HS-5 (cell line): ENCODE measurements at places on chromosomes 7 and 10.

DNA sequence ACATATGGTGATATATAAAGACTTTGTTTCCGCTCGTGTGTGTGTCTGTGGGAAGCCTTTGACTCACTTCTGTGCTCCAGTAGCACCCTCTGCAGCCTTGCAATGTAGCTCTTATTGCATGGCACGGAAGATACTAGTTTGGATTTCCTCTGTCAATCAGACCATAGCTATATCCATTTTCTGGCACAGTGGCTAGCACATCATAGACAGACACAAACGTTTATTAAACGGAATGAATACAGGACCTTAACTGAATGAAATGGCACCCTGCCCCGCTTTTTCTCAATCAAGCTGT lies 124.0 kb upstream of the PTPN20 start:
- DNase-seq = no peak

DNA sequence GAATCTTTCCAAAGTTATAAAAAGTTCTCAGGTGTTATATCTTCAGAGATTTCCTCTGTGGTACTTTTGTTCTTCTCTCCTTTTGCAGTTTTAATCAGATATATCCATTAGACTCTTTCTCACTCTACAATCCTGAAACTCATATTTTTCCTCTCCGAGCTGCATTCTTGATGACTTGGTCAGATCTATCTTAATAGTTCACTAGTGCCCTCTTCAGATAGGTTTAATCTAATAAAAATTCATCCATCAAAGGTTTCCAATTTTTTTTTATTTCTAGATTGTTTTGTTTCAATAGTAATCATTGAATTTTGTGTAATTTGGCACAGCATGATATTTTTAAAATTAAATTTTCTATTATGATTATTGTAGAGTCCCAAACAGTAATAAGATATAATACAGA lies 21.8 kb upstream of the DGKB start:
- peak; percentile 18 for DNase-seq

DNA sequence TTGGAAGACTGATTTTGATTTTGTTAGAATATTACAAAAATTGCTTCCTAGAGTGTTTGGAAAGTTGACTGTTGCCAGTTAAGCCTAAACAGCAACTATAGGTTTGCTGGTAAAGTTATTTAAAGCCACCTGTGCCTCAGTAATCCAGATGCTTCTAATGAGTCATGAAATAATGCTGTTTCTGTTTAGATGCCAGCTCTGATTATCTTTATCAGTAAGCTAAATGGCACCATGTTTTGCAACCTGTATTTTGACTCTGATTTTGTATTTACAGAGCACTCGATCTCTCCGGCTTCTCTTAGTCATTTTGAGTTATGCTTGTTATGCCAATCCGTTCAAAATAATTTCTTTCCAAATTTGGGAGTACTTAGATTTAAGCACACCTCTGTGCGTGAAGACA lies 366.1 kb downstream of the EXOC4 start:
- DNase-seq = no peak

GRCh38 chr7:101816595-101817470 lies 593 bp upstream of the CUX1 start:
- DNase-seq = no peak

DNA sequence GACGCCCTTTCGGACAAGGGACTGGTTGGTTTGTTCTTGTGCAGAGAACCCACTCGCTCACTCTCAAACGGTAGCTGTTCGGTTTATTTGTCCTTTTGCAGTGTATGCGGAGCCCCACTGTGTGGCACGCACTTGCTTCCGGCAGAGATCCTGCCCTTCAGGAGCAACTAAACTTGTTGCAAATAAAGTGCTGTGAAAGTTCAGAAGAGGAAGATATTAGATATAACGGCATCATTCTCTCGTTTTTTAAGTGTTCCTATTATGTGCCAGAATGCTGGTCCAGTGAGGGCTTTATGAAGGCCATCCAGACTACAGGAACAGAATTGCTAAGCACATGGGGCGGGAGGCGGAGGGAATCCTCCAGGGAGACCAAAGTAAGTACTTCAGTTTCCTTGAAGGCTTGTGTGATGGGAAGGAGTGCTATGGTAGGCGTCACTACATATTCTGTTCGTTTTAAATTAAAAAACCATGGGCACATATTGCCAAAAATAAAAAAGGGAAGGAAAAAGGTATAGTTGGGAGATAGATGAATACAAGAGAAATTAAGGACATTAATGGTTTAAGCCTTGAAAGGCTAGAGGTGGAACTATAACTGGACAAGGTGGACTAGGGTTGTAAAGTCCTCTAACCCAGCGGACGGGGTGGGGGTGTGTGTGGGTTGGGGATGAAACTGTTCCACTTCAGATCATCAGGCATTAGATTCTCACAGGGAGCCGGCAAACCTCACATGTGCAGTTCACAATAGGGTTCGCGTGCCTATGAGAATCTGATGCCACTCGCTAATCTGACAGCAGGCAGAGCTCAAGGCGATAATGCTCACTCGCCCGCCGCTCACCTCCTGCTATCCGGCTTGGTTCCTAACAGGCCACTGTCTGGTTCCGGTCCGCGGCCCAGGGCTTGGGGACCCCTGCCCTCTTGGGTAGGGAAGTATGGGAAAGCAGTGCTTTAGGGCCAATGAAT lies 704 bp upstream of the ERLIN1 start:
- DNase-seq = no peak

DNA sequence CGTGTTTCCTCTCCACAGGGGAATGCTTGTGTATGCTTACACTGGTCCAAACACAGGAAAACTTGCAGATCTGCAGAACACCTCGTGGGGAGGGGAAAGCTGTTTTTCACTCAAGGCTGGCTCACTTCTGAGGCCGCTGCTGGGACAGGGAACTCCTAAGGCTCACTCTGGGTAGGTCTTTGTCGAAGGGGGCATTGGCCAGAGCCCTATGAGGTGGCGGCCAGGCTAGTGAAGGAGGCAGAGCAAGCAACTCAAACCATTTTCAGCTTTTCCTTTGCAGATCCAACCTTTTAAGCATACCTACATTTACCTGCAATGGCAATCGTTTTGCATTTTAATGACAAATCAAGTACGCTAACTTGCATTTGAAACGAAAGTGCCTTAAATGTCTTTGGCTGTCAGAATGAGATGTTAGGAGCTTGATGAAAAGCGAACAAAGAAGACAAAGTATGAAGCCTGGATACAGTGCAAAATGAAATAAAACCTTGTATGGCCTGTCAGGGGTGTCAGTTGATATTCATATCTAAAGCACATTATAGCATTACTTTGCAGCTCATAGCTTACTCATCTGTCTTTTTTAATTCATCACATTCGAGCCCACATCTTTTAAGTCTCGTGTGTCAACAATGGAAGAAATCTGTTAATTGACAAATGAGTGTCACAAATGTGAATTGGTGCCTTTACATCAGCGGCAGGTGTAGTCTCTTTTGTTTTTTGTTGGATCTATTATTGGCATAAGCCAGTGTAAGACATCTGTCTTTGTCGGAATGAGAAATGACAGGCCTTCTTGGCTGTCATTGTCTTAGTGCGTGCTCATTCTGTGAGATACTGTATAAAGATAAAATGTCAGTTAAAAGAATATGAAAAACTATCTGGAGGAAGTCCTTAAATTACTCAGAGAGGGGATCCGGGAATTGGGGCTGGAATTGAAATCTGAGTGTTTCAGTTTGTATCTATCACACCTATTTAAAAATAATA lies 30.5 kb downstream of the LRMDA start:
- DNase-seq = no peak

- no peak for DNase-seq
Measured at GRCh38 chr10:49465736-49466135, 69.8 kb upstream of the DRGX start.

DNA sequence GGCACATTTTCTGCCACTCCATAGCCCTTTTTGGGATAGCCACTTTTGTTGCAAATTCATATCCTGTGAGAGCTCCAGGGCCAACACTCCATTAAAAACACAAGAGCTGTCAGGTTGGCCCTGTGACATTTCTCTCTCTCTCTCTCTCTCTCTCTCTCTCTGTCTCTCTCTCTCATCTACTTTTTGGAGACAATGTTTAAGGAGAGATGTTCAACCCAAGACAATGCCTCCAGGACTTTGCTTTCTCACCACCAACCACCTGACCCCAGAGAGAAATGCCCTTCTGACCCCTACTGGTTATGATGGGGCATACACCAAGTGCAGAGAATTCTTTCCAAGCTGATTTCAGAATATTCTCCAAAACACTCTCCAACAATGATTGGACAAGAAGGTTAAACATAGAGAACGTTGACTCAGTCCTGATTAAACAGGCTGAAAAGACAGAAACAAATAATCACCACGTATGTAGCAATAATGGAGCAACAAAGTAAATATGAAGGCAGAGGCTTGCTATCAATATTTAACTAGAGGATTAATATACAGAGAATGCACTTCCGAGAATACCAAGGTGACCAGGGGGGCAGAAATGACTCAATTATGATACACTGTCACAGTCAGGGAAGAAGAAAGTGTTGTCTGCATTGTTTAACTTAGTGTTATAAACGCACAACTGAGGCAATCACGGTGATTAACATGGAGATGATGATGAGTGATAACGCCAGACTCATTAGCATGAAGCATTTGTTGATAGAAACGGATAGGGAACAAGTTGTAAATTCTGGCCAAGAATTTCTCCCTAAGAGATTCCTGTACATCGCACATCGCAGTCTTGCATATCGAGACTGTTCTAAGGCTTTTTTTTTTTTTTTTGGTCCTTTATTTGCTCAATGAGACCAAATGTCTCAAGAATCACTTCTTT lies 178.5 kb downstream of the NRP1 start:
- no peak for DNase-seq

GRCh38 chr10:103481974-103482531 lies 3.0 kb upstream of the CALHM3 start:
- peak; percentile 25 for DNase-seq

DNA sequence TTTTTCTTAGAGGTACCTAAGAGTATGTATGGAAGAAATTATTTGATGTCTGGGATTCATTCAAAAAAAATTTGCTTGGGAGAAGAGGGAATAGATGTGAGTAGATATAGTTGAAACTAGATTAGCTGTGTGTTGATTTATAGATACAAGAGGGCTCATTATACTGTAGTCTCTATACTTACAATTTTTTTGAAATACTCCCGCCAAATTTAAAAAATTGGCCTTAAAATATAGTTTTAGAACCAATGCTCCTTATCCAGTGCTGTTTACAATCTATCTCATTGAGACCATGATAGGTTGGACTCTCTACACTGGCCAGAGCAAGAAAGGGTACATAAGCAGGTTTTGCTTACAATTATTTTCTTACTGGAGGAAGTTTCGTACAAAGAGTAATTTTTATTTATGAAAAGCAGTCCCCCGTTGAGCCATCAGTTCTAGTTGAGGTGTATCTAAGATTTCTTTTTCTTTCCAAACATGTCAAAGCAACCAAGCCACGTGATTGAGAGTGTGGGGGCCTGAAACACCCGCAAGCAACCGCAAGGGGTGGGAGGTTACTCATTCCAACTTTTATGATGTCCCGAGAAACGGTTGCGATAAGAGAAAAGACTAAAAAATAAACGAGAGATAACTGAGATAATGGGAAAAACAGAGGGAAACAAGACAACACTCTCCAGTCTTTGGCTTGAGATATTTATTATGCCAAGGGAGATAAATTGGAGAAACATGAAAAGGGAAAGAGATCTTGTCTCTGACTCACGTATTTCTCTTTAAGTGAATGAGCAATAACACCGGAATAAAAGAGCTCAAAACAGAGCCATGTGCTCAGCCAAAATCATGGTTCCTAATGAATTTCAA lies 729.2 kb downstream of the LRMDA start:
- no peak for DNase-seq

DNA sequence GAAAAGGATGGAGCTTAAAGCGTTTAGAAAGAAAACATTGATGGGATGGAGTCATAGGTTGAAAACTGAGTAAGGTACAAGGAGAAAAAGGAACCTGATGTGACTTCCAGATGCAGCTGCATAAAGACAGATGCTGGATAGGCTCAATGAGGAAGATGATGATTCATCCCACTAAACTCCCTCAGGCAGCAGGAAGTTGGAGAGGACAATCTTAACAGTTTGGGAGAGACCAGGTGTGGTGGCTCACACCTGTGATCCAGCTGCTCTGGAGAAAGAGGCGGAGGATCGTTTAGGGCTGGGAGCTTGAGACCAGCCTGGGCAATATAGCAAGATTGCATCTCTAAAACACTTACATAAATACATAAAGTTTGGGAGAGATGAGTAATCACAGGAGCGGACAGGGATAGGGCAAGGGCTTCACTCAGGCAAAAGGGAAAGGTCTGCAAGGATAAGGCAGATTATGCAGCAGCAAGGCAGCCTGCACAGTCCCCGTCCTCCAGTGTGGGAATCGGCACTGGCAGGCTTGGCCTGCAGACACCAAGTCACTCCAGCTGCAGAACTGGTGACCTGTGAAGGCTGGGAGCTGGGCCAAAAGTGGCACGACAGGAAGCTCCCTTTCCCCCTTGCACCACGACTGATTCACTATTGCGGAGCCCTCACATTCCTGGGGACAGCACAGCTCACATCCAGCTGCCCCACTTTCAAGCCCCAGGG lies 438.5 kb downstream of the GRID1 start:
- DNase-seq = no peak
